ENCODE measurements at places on chromosomes 2 and 18. TPM values are rescaled to one million over a fixed set of nuclear protein-coding genes. Genes with fewer than 3 reads are reported as not detected.

The IL37 gene
- total RNA-seq, result 1.7 TPM

The CREG2 gene
- 9.0 TPM for total RNA-seq

The FAM161A gene
- 8.4 TPM for total RNA-seq

The RGPD4 gene
- not detected for total RNA-seq

The FKBP1B gene
- 4.6 TPM for total RNA-seq

The TMEM37 gene
- total RNA-seq, result 1.2 TPM

The FECH gene
- 75.7 TPM for total RNA-seq

The NTSR2 gene
- total RNA-seq, result not detected

The MLPH gene
- total RNA-seq, result 283 TPM

The FBXO15 gene
- 2.2 TPM for total RNA-seq

The STPG4 gene
- total RNA-seq, result 6.5 TPM

Data from PC-9 (cell line).